ENCODE measurements at places on chromosomes 1 and 21.

GRCh38 chr1:242243472-242243871 lies 244.6 kb upstream of the MAP1LC3C start:
- no peak for DNase-seq

DNA sequence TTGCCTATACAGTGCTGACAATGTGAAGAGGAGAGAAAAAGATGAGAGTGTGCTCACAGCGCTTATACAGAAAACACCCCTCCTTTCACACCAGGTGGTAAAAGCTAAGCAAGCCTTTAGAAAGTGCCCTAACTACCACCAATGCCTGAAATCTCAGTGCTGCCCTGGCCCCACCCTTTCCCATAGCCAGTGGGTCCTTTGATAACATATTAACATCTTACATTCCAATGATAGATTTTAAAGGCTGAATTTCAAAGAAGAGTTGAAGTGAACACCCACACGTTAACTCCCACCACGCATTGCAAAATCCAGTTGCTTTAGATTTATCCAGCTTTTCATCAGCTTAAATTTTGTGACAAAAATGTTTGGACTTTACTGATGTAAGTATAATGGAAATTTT lies 58.1 kb upstream of the SSX2IP start:
- DNase-seq = no peak

- DNase-seq = no peak
Measured at GRCh38 chr1:104092698-104093097, 343.0 kb downstream of the AMY1C start.

DNA sequence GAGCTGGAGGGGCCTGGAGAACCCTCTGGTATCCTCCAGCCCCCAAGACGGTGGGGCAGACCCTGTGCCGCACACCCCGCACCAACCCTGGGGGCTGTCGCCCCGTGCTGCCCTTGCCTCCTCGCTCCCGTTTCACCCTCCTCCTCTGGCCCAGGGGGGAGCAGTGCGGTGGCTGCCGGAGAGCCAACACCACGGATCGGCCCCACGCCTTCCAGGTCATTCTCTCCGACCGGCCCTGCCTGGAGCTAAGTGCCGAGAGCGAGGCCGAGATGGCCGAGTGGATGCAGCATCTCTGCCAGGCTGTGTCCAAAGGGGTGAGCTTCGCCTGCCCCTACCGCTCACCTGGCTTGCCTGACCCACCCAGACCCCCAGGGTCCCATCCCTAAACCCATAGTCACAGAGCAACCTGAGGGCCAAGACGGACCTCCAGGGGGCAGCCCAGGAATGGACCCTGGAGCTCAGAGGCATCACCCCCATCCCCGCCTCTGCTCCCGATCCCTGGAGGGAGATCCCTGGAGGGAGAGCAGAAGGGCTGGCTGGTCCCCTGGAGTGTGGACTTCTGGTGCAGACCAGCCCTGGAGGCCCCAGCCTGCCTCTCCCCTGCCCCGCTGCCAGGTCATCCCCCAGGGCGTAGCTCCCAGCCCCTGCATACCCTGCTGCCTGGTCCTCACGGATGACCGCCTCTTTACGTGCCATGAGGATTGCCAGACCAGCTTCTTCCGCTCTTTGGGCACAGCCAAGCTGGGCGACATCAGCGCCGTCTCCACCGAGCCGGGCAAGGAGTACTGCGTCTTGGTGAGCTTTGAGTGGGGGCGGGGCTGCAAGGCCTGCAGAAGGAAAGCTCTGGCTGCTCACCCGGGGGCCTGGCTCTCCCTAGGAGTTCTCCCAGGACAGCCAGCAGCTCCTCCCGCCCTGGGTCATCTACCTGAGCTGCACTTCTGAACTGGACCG lies 4.0 kb upstream of the SLC25A34 start:
- DNase-seq = no peak

DNA sequence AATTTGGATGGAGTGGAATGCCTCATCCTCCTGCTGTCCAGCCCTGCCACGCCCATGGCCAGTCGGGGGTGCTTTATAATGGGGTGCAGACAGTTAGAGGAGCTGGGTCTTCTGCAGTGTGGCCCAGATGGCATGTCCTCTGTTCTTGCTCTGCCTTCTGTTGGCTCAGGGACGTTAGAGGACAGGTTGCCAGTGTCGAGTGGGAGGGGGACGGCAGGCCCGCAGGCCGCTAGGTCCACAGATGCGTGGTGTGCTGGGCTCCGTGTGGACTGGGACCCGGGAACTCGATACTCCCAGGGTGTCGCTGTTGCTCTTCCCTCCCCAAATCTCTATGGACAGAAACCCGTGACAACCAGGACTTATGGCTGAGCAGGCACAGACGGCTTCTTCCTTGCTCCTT lies 33.3 kb downstream of the SIM2 start:
- no peak for DNase-seq

DNA sequence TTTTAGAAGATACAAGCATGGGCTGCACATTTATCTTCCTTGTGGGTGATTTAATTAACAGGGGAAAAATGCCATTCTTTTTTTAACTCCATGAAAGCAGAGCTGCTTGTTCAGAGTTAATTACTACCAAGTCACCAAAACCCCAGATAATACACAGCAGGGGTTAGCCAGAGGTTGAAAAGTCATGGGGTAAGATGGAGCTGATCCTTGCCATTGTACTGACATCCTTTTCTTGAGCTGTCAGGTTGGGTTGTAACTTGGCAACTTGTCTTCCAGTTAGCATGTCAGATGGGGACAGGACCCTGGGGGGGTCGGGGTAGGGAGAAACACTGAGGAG lies 257.2 kb upstream of the HOOK1 start:
- no peak for DNase-seq

DNA sequence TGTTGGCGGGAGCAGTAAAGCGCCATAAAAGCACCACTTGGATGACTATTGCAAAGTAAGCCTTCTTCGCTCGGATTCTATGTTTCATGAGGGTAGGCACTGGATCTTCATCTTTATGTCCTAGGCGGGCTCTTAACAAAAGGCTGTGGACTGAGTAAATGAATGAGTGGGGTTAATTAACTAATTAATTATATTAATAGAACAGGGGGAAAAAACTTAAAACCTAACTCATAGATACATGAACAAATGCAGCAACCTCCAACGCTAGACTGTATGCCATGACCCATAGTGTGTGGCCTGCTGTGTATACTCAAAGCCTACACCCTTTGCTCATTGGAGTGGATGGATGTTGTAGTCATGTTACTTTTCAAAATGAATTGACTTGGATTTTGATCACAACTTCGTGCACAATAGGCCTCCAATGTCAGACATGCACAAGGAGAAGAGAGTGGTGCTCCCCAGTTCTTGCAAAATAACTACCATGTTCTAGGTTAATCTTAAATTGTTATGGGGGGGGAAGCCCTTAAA lies 417 bp upstream of the GFI1 start:
- DNase-seq = no peak

- DNase-seq = no peak
Measured at GRCh38 chr21:43911935-43912487, 47.0 kb downstream of the AGPAT3 start.

DNA sequence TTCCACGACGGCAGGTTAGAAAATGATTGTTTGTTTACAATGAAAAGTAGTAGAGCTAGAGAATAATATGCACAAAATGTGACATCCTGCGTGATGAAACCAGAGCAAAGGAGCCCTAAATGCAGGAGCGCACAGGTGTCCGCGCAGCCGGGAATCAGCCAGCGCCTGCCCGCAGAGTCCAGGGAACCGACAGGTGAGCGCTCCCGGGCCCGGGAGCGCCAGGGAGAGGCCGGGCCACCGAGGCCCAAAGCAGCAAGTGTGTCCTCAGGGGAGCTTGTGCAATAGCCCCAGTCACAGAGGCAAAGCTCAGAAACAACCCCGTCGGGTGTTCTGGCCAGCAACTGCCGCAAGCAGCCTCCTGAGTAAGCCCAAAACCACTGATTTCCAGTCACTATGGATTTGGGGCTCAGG lies 789 bp upstream of the GALE start:
- no peak for DNase-seq

GRCh38 chr1:6418668-6419396 lies 887 bp downstream of the HES2 start:
- DNase-seq = no peak

DNA sequence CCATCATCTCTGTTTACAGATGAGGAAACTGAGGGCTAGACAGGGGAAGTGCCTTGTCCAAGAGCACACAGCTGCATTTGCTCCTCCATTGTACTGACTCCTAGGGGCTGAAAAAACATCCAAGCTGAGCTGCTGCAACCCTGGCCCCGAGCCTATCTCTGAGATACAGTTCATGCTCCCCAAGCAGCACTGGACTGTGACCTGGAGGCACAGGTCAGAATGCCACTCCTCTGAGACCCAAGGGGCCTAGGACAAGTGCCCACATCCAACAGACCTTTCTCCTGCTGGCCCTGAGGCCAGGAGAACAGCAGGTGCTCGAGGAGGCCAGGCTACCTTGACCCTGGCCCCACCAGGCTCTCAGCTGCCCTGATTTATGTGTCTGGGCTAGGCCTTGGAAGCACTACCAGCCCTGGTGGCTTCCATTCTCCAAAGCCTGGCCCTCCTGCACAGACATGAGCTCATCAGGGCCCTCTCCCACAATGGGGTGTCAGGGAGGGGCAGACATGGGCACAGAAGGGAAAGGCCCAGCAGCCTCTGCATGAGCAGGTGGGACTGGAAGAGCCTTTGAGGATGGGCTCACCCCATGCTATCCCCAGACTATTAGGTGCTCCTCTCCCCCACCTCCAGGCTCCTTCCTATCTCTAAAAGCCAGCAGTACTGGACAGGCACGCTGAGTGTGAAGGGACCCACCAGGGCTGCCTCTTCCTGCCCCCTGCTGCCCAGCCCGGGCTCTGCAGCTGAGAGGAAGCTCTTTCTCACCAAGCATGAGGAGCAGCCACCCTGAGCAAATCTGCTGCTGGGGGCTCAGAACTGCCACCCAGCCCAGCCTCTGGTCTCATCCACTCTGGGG lies 18.8 kb downstream of the ADGRB2 start:
- DNase-seq = peak; percentile 41

- no peak for DNase-seq
Measured at GRCh38 chr1:94160811-94161210, 39.9 kb upstream of the ABCA4 start.

- no peak for DNase-seq
Measured at GRCh38 chr1:246161626-246162025, 345.5 kb downstream of the SMYD3 start.

GRCh38 chr1:92326681-92327080 lies 27.8 kb downstream of the RPAP2 start:
- no peak for DNase-seq

- DNase-seq = no peak
Measured at GRCh38 chr1:66890621-66891020, 34.0 kb downstream of the DNAI4 start.

- DNase-seq = no peak
Measured at GRCh38 chr1:32178380-32179192, 889 bp upstream of the TXLNA start.

GRCh38 chr1:101291562-101292380 lies 55.0 kb downstream of the S1PR1 start:
- DNase-seq = no peak
